ENCODE measurements at places on chromosomes 11 and 22. TPM values are rescaled to one million over a fixed set of nuclear protein-coding genes. Genes with fewer than 3 reads are reported as not detected.

- DNase-seq, result no peak
- H3K27me3 ChIP-seq, result peaks cover 22% of the 10 kb centered on the region
- H3K4me1 ChIP-seq, result peaks cover 4% of the 10 kb centered on the region
- H3K36me3 ChIP-seq, result no peaks in the 10 kb centered on the region
- H3K27ac ChIP-seq, result no peak overlapping the region
- no peak overlapping the region for H3K4me3 ChIP-seq
Measured at GRCh38 chr11:75673977-75674582, 5.2 kb upstream of the MAP6 start.

- no peaks in the 10 kb centered on the region for H3K4me1 ChIP-seq
- DNase-seq, result peak; percentile 3
- no peaks in the 10 kb centered on the region for H3K27me3 ChIP-seq
- H3K4me3 ChIP-seq, result no peak overlapping the region
Measured at GRCh38 chr11:87722756-87723565, 452.3 kb downstream of the RAB38 start.

GRCh38 chr22:45925811-45926351, 51.1 kb downstream of the WNT7B start:
- no peak for DNase-seq
- H3K27ac ChIP-seq, result no peak overlapping the region
- H3K4me3 ChIP-seq, result no peak overlapping the region

Gene OR8K1
- not detected for total RNA-seq

DNA sequence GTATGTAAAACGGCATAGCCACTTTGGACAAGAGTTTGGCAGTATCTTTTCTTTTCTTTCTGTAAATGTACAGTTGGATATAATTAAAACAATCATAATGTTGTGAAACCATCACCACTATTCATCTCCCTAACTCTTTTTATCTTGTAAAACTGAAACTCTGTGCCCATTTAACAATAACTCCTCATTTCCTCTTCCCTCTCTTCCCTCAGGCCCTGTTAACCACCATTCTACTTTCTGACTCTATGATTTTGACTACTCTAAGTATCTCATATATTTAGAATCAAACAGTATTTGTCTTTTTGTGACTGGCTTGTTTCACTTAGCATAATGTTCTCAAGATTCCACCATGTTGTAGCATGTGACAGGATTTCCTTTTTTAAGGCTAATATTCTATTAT, 10.2 kb downstream of the SCUBE2 start:
- H3K36me3 ChIP-seq, result no peaks in the 10 kb centered on the region
- H3K27me3 ChIP-seq, result no peaks in the 10 kb centered on the region
- DNase-seq, result no peak
- H3K4me1 ChIP-seq, result no peaks in the 10 kb centered on the region

DNA sequence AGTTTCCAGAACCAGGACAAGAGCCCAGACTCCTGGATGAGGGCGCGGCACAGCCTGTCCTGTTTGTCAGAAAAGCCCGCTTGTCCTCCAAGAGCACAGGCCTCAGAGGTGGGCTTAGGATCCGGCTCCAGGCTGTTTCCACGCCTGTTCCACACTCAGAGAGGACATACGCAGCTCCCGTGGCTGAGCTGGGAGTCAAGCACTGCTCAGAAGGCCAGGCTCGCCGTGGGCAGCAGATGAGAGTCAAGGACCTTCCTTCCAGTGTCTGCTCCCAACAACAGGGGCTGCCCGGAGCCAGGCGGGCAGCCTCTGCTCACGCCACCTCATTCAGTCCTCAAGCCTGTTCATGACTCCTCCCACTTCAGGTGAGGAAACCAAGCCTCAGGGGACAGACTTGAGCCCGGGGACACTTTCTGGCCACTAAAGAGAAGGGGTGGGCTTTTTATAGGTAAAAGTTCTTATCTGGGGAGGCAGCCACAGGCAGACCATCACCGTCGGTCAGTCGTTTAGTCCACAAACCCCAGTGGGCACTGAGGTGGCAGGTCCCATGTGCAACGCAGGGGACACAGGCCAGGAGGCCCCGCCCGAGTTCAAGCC, 3.8 kb downstream of the CYB5R3 start:
- no peak for DNase-seq
- peak overlapping the region; percentile 33 for H3K4me3 ChIP-seq
- peak overlapping the region; percentile 97 for H3K27ac ChIP-seq
- H3K27me3 ChIP-seq, result no peaks in the 10 kb centered on the region

- no peaks in the 10 kb centered on the region for H3K36me3 ChIP-seq
- H3K27me3 ChIP-seq, result no peaks in the 10 kb centered on the region
- H3K27ac ChIP-seq, result no peak overlapping the region
- H3K4me3 ChIP-seq, result no peak overlapping the region
Measured at GRCh38 chr11:102267609-102268008, 49.7 kb upstream of the BIRC3 start.

- H3K27me3 ChIP-seq, result peaks cover 8% of the 10 kb centered on the region
- no peak overlapping the region for H3K27ac ChIP-seq
- H3K4me3 ChIP-seq, result no peak overlapping the region
- no peaks in the 10 kb centered on the region for H3K4me1 ChIP-seq
- no peak for DNase-seq
- no peaks in the 10 kb centered on the region for H3K36me3 ChIP-seq
Measured at GRCh38 chr11:126817096-126817495, 183.5 kb downstream of the KIRREL3 start.

GRCh38 chr11:102116453-102117205, 6.4 kb downstream of the YAP1 start:
- H3K27me3 ChIP-seq, result no peaks in the 10 kb centered on the region
- H3K4me3 ChIP-seq, result no peak overlapping the region
- no peaks in the 10 kb centered on the region for H3K36me3 ChIP-seq
- no peak for DNase-seq
- peaks cover 2% of the 10 kb centered on the region for H3K4me1 ChIP-seq

DNA sequence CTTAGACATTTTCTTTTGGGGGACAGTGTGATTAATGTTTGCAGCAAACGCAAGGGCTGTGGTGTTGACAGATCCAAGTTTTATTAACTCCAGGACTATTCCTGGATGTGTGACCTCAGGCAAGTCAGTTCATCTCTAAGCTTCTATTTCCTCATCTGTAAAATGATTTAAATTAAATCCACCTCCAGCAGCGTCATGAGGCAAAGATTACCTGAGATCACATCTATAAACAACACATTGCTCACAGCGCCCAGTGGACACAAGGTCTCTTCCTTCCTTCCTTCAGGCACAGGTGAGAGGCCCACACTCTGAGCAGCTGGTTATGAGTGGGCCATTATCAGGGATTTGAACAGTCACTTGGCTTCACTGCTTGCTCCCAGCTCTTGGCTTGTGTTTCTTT, 111.2 kb upstream of the RASSF10 start:
- DNase-seq, result no peak
- H3K27ac ChIP-seq, result peak overlapping the region; percentile 90
- no peak overlapping the region for H3K4me3 ChIP-seq
- no peaks in the 10 kb centered on the region for H3K27me3 ChIP-seq
- H3K36me3 ChIP-seq, result no peaks in the 10 kb centered on the region
- peaks cover 48% of the 10 kb centered on the region for H3K4me1 ChIP-seq

Gene WNT7B
- not detected for total RNA-seq

DNA sequence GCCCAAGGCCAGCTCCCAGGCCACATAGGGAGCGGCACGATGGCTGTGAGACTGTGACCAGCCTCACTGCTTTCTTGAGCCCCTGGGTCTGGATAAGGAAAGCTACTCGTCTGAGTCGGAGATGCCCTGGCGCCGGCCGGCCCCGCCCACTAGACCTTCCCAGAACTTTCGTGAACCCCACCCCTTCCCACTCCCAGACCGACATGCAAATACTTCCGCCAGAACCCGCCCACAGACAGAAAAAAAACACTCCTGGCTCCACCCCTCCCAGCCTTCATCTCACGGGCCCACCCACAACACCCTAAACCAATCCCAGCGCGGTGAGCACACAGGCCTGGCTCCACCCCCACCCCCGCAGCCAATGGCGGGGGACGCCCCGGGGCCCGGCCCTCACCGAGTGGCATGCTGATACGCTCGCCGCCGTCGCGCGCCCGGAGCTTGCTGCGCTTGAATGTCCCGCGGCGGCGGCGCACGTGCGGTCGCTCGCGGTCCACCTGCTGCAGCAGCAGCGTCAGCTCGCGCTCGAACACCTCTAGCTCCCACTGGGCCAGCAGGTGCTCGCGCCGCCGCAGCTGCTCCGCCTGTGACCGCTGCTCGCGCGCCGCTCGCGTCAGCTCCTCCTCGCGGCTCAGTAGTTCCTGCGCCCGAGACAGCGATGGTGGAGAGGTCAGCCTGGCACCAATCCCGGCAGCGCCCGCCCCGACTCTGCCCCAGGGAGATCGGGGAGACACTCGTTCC, 7.0 kb downstream of the MAP3K11 start:
- DNase-seq, result peak; percentile 93
- peak overlapping the region; percentile 82 for H3K27ac ChIP-seq
- H3K27me3 ChIP-seq, result no peaks in the 10 kb centered on the region
- peak overlapping the region; percentile 48 for H3K4me3 ChIP-seq

Data from heart right ventricle (tissue), 16 donors.